ENCODE measurements at places on chromosomes 2 and 18. TPM values are rescaled to one million over a fixed set of nuclear protein-coding genes. Genes with fewer than 3 reads are reported as not detected.

The TMEM247 gene
- total RNA-seq = not detected

The CCDC148 gene
- 0.14 TPM for total RNA-seq

- no peak for DNase-seq
Observed at GRCh38 chr2:238700117-238700457, 147.8 kb upstream of the TWIST2 start.

GRCh38 chr18:27661320-27662018 is 476.4 kb upstream of the CHST9 start:
- DNase-seq = no peak

DNA sequence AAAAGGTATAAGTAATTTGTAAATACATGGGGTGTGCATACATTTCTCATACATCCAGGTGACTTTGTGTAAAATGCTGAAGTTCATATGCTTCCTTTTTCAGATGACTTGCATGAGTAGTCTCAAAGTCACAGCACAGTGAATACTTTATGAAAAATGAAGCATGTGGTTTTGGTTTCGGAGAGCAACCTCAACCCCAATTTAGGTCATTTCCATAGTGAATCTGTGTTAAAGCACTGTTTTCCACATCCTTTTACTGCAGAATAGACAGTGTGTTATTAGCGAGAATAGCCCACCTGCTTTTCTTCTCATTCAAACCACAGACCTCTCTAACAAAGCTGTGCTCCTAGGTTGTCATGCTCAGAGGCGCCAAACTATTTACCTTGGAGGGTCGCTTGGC is 204.4 kb upstream of the RASGRP3 start:
- no peak for DNase-seq
